ENCODE measurements at places on chromosomes 4 and X. TPM values are rescaled to one million over a fixed set of nuclear protein-coding genes. Genes with fewer than 3 reads are reported as not detected.
A peak's percentile ranks its signal among the peaks of the same experiment; 100 is the strongest.

DNA sequence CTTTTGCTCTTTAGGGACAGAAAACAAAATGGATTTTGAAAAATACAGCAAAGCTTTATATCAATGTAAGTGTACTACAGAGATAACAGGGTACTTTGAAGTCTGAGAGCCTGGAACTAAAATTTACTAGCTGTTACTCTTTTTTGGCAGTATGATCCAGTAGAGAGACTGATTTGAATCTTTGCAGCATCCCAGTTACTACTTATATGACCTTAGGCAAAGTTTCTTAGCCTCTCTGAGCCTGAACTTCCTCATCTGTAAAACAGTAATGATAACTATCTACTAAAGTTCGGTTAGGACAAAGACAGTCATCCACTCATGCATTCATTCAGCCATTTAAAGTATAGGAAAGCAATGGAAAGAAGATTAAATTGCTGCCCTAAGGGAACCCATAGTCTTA is 10.1 kb downstream of the BRWD3 start:
- H3K4me1 ChIP-seq, result no peaks in the 10 kb centered on the region
- H3K27ac ChIP-seq, result no peak overlapping the region
- no peaks in the 10 kb centered on the region for H3K27me3 ChIP-seq

- no peaks in the 10 kb centered on the region for H3K4me1 ChIP-seq
- no peak for DNase-seq
- H3K36me3 ChIP-seq, result no peaks in the 10 kb centered on the region
Measured at GRCh38 chrX:3271834-3272186, 74.6 kb downstream of the MXRA5 start.

- no peak overlapping the region for H3K4me3 ChIP-seq
- H3K27me3 ChIP-seq, result peaks cover 34% of the 10 kb centered on the region
- H3K27ac ChIP-seq, result no peak overlapping the region
- no peaks in the 10 kb centered on the region for H3K36me3 ChIP-seq
- H3K4me1 ChIP-seq, result no peaks in the 10 kb centered on the region
- no peak for DNase-seq
Measured at GRCh38 chr4:41889317-41889716, 45.9 kb upstream of the TMEM33 start.

GRCh38 chr4:112130906-112131305 is 14.3 kb upstream of the FAM241A start:
- H3K27me3 ChIP-seq, result no peaks in the 10 kb centered on the region
- no peak for DNase-seq
- no peaks in the 10 kb centered on the region for H3K36me3 ChIP-seq
- H3K4me3 ChIP-seq, result no peak overlapping the region
- H3K27ac ChIP-seq, result no peak overlapping the region
- no peaks in the 10 kb centered on the region for H3K4me1 ChIP-seq

- H3K27me3 ChIP-seq, result peaks cover 4% of the 10 kb centered on the region
- no peak overlapping the region for H3K4me3 ChIP-seq
- no peaks in the 10 kb centered on the region for H3K4me1 ChIP-seq
- H3K27ac ChIP-seq, result no peak overlapping the region
- no peaks in the 10 kb centered on the region for H3K36me3 ChIP-seq
Measured at GRCh38 chr4:82591592-82591991, 29.8 kb upstream of the TMEM150C start.

GRCh38 chrX:1442016-1442665 is 10.6 kb downstream of the ASMTL start:
- H3K27ac ChIP-seq, result no peak overlapping the region
- no peaks in the 10 kb centered on the region for H3K27me3 ChIP-seq
- no peaks in the 10 kb centered on the region for H3K4me1 ChIP-seq
- no peak overlapping the region for H3K4me3 ChIP-seq
- DNase-seq, result peak; percentile 51

GRCh38 chrX:7028246-7028645 is 119.3 kb upstream of the STS start:
- H3K4me1 ChIP-seq, result no peaks in the 10 kb centered on the region
- no peaks in the 10 kb centered on the region for H3K36me3 ChIP-seq
- no peak overlapping the region for H3K4me3 ChIP-seq

DNA sequence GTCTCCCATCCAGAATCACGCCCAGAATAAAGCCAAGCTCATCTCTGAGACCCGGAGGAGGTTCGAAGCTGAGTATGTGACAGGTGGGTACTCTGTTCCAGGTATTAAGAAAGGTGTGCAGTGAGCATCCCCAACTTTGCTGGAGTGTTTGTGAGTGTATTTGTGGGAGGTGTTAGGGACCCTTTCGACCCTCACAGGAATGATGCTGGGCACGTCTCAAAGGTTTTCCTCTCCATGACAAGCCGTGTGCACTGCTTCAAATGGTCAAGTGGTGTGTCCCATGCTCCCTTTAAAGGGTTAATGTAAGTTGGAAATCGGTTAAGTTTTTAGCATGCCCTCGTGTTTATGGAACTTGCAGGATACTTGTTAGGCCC is 442 bp downstream of the MOSPD2 start:
- peak overlapping the region; percentile 72 for H3K4me3 ChIP-seq
- H3K4me1 ChIP-seq, result no peaks in the 10 kb centered on the region
- DNase-seq, result no peak
- no peaks in the 10 kb centered on the region for H3K27me3 ChIP-seq
- peak overlapping the region; percentile 78 for H3K27ac ChIP-seq

DNA sequence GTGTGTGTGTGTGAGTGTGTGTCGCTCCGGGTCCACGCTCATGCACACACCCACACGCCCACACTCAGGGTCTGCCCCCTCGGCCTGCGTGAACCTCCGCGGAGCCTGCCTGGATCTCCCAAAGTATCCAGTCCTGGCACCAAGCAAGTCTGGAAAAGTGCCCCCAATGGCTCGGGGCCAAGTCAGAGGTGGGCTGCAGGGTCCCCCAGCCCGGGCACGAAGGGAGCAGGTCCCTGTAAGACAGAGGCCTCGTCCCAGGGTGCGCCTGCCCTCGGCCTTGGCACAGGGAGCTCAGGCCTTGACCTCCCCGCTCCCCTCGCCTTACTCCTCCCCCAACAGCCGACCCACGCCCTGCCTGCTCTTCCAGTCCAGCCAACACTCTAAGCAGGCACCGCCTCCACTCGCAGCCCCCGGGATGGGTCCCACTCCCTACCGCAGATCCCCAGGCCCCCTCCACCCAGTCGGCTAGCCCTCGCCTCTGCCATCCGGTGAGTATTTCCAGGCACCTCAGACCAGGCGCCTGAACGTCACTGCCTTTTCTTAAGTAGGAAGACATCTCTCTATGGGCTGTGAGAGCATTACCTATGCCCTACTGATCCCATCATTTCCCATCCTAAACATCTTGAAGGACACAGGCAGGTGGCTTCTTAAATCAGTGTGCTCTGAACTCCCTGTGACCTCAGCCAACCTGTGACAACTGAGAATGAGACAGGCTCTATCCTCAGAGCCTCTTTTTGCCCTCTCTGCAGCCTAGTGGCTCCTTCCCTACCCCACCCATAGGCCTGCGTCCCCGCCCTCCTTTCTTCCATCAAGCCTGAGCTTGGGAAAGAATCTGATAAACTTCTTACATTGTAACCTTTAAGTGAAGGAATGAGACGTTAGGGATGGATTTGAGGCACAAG is 704 bp downstream of the FAM114A1 start:
- peak overlapping the region; percentile 83 for H3K4me3 ChIP-seq
- no peaks in the 10 kb centered on the region for H3K27me3 ChIP-seq
- H3K27ac ChIP-seq, result peak overlapping the region; percentile 90
- DNase-seq, result peak; percentile 75
- H3K36me3 ChIP-seq, result peaks cover 11% of the 10 kb centered on the region
- peaks cover 16% of the 10 kb centered on the region for H3K4me1 ChIP-seq

Gene CXCL1
- 8.2 TPM for total RNA-seq

Gene SULT1E1
- total RNA-seq, result 1.4 TPM

Gene SLC10A6
- 0.87 TPM for total RNA-seq

Gene ARAP2
- 57.2 TPM for total RNA-seq

Gene FGFBP1
- 3.3 TPM for total RNA-seq
